Tongue (tissue), 3 donors: ENCODE measurements at places on chromosomes 7 and 10. TPM values are rescaled to one million over a fixed set of nuclear protein-coding genes. Genes with fewer than 3 reads are reported as not detected.

Gene PRKAR1B
- 28.4 TPM for total RNA-seq

Gene LHFPL3
- not detected for total RNA-seq

- DNase-seq, result no peak
Measured at GRCh38 chr7:74216361-74216761, 6.6 kb downstream of the LAT2 start.

Gene WIPF3
- 3.4 TPM for total RNA-seq

DNA sequence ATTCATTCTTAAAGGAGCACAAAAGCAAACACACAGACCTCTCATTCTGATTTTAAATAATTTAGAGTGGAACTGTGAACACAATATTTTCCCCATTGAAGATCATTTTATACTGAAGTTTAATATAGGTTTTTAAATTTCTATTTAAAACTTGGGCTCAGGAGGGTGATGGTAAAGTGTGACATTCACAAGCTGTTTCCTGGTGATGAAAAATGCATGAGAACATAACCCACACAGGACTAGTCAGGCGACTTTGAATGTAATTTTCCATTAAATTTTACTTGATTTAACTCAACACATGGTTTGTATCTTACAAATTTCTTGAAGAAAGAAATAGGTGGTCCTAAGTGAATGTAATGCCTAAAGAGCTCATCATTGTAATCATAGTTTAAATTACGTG lies 143.6 kb downstream of the CDK14 start:
- no peak for DNase-seq

DNA sequence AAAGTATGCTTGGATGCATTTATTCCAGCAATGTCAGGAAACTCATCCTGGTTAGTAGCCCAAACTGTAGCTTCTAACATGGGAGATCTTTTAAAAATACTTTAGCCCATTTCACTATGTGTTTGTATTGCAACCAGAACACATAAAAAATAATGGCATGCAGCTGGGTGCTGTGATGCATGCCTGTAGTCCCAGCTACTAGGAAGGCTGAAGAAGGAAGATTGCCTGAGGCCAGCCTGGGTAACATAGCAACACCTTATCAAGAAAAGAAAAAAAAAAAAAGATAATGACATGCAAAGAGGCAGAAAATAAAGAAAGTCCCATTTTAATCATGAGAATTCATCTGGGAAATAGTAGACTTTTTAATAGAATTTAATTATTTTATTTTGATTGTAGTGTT lies 517.0 kb upstream of the TEX47 start:
- no peak for DNase-seq

DNA sequence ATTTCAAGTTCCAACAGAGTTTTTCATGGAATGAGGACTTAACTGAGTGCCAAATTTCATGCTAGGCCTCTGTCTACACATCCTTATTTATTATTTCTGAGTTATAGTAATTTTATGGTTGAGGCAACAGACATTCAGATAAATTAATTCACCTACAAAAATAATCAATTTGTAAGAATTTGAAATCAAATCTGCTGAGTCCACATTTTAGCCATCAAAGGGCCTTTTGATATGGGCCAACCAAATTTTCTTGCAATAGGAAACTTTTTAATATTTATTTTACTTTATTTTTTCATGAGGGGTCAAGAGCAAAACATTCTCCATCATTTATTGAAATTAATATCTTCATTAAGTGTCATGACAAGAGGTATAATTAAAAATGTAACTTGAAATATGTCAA lies 875.5 kb downstream of the NRG3 start:
- DNase-seq, result no peak

DNA sequence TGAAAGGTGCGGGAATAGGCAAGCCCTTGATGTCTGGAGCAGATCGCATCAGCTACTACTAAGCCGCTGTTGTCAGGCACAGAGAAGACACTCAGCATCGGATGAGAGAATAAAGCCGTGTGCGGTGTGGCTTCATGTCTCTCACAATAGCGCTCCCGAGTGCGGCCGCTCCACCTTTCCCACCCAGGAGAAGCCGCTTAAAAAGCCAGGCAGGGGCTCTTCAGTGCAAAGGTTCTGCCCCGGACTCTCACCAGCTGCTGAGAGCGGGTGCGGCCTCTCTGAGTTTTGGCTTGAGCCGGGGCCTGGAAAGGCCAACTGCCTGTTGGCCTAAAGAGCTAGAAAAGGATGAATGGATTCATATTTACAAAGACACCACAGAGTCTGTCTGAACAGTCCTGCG lies 600.6 kb downstream of the DNAJB6 start:
- no peak for DNase-seq

DNA sequence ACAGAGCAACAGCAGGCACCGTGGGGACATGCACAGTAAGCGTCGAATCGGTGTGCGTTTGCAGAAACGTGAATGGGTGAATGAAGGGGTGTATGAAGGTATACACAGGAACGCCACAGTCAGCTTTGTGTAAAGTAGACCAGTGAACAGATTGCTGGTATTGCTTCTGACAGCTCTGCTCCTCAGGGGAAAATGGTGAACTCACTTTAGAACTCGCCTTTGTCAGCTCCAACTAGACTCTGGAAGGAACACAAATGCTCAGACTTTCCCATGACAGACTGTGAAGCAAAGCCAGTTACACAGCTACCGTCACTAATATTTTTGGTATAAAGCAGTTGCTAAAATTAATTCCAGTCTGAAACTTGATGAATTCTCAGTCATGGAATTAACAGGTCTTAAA lies 78.9 kb downstream of the CUX1 start:
- DNase-seq, result peak; percentile 54

DNA sequence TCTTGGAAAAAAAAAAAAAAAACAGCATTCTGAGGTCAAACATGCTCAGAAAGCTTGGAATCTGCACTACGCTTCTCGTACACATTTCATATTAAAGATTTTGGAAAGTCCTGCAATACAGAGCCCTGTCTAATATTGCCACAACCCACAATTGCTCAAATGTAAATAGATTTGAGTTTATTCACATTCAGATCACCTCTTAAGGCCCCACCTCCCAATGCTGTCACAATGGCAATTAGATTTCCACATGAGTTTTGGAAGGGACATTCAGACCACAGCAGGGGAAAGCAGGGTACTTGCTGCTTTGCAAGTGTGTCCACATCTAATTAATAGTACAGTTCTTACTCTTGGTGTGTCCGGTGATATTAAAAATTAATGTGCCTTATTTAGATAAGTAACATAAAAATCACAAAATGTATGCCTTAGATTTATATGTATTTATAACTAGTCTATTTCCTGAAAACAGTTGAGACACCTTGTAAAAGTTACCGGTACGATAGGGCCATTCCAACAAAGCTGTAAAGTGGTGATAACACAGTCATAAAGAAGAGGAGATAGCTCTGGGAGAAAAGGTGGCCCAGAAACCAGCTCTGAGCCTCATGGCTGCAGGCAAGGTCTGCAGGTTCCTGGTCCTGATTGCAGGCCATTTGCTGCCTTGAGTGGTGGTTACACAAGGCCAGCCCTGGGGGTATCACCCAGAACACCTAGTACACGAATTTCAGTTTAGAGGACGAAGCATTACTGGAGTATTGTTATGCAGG lies 27.9 kb downstream of the EGFR start:
- no peak for DNase-seq

DNA sequence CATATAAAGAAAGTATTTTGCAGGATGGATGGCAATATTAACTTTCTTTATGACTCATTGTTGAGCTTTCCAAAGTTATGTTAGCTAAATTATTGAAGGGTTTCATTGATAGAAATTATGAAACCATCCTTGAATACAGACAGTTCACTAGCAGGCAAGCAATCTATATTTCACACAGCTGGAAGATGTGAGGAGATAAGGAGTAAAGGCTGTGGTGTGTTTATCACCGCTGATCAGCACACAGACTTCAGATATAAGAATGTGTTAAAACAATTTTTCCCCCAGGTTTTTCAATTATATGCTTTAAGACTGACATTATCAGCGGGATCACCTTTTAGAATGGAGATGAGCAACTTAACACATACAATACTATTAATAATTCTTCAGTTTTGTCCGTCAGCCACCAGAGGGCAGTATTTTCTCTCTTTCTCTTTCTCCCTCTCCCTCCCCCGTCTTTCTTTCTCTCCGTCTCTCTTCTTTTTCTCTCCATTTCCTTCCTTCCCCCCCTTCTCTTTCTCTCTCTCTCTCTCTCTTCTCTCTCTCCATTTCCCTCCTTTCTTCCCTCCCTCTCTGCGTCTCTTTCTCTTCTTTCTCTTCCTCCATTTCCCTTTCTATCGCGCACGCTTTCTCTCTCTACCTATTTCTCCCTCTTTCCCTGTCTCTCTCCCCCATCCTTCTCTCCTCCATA lies 62.9 kb upstream of the FAM171A1 start:
- DNase-seq, result peak; percentile 89

- DNase-seq, result no peak
Measured at GRCh38 chr7:4115941-4116610, 566.0 kb upstream of the FOXK1 start.

- DNase-seq, result no peak
Measured at GRCh38 chr10:79052291-79053080, 16.3 kb upstream of the ZMIZ1 start.

- DNase-seq, result peak; percentile 14
Measured at GRCh38 chr10:58384095-58384494, 1.1 kb upstream of the TFAM start.

Gene NME8
- 0.10 TPM for total RNA-seq

DNA sequence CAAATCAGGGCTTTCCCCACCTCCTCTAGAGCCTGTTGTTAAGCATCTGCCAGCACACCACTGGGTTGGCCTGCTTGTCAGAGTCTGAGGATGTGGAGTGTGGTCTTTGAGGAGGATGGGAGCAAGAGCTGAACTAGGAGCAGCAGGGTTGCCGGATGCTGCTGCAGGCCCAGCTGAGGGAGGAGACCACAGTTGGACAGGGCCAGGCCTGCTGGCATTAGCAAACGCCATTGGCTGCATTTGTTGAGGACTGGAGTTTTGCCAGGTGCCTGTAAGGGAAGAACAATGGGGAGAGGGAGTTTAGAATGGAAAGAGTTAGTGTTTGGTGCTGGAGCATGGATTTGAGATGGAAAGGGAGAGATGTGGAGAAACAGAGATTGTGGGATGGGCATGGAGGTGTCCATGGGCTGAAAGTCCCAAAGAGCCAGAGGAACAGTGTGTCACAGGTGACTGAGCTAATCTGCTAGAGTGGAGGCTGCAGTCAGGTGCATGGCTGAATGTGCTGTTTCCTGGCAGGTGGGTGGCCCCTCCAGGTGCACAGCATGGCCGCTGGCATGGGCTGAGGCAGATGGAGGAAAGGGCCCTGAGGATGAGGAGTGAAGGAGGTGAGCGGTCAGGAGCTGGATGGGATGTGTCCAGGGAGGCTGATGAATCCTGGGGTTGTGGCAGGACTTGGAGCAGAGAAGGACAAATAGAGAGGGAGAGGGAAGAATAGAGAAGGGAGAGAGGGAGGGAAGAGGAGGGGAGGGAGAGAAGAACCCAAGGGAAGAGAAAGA lies 40.7 kb downstream of the LEP start:
- DNase-seq, result no peak
